ENCODE measurements at places on chromosomes 11 and 22. TPM values are rescaled to one million over a fixed set of nuclear protein-coding genes. Genes with fewer than 3 reads are reported as not detected.

DNA sequence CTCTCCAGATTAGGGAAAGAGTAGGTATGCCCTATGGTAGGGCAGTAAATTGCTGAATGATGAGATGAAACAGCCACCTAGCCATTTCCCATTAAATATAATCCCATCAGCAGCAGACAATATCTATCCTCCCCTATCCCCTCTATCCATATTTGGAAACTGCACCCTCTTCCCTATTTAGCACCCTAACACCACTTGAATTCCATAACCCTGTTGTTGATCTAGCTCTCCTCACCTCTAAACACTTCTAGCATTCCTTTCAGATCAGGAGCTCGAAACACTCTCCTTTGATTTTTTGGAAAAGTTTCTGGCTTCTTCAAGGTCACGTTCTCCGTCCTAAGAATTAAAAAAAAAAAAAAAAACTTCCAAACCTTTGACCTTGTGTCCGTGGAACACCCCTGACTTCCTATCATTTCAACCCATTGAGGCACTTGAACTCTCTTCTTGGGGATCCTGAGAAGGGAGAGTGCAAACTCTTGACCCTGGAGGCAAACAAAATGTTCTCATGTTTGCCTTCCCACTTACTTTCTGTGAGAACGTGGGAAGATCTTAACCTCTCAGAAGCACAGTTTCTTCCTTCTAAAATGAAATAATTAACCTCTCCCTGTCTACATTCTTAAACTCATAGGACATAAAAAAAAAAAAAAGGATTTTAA is 19.0 kb downstream of the TRIM5 start:
- no peak for DNase-seq

DNA sequence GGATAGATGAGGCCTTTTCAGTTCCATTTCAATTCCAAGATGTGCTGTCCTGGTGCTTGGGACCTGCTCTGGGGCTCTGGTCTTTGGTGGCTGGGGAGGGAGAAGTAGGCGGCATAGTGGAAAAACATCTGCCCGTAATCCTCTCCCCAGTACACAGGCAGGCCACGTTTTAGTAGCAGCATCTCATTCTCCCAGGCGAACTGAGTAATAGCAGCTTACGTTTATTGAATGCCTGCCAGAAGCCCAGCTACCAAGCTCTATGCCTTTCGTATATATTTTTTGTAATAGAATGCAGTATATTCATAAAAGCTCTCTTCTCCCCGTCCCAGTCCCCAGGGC is 11.4 kb downstream of the ACO2 start:
- no peak for DNase-seq

GRCh38 chr11:75946531-75947530 is 131.8 kb downstream of the UVRAG start:
- no peak for DNase-seq

GRCh38 chr11:1177020-1177770 is 19.4 kb downstream of the MUC5AC start:
- no peak for DNase-seq

- DNase-seq: no peak
Observed at GRCh38 chr22:37862570-37863325, 13.5 kb downstream of the EIF3L start.

DNA sequence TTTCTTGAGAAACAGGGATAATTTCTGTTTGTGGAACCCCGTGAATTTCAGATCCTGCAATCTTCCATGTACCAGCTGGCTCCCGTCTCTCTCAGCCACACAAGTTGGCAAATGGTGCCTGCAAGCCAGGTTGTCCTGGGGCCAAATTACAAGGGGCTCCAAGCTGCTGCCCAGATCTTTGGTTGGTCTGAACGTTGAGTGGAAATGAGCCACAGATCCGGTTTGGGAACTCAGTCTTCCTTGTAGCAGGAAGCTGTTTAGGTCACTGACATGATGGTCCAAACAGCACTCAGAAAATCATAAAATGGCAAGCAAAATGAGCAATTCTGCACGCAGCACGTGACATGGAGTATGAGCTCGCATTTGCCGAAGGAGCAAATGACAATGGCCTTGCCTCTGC is 1496.4 kb downstream of the TBC1D22A start:
- DNase-seq: no peak

The NRXN2 gene
- 3.6 TPM for total RNA-seq

DNA sequence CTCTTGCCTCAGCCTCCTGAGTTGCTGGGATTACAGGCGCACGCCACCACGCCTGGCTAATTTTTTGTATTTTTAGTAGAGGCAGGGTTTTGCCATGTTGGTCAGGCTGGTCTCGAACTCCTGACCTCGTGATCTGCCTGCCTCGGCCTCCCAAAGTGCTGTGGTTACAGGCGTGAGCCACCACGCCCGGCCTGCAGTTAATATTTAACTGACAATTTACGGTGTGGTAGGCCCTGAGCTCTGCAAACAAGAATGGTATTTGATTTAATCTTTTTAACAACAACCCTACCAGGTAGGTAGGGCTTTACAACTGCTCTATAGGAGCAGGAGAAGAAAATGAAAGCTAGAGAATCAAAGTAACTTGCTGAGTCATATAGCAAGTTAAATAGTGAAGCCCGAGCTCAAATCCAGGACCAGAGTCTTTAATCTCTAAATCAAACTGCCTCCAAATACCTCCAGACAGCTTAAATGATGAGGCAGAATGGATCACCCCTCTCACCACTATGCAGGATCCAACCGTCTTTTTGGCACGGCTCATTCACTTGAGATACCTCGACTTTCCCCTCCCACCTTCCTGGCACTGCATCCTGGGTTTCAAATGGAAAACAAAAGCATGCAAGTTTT is 9.4 kb downstream of the UEVLD start:
- DNase-seq: peak; percentile 76

GRCh38 chr11:109957000-109957399 is 136.2 kb upstream of the ZC3H12C start:
- no peak for DNase-seq

DNA sequence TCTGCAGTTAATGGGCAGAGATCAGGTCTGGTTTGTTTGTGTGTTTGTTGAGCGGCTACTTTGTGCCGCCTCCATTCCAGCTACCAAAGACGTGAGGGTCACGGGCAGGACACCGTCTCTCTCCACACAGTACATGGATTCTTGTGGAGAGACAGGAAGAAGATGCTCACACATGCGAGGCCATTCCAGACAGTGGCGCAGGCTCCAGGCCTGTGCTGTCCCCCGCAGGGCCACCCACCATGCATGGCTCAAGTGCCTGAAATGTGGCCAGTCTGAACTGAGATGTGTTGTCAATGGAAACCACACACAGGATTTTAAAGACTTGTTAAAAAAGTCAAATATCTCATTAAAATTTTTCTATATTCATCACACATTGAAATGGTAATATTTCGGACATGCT is 848.3 kb downstream of the TBC1D22A start:
- DNase-seq: no peak

The CRYBB3 gene
- 0.70 TPM for total RNA-seq

DNA sequence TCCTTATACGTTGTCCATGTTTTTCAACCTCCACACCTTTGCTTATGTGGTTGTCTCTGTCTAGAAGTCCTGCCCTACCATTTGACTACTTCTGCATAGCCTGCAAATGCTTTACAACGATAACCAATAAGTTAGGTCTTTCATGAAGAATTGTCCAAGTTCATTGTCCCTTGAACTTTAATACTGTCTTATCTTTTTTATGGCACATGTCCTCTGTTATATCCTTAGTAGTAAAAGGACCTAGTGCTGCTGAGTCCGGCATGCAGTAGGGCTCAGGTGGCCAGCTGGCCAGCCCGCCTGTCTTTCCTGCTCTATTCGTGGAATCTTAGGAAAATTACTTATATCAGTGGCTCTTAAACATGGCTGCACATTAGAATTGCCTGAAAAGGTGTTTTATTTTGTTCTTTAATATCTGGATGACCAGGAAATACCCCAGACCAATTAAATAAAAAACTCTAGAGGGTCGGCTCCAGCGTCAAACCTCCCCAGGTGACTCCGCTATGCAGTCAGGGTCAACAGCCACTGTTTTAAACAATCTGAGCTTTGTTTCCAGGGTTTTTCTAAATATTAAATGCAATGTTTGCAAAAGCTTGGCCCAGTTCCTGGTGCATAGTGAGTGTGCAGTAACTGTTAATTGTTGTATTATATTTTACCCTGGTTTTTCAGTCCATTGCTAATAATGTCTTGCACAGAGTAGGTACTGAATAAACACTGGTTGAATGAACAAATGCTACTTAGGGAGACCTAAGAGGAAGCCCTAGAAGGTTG is 64.6 kb upstream of the SESN3 start:
- no peak for DNase-seq

- DNase-seq: no peak
Observed at GRCh38 chr22:20787746-20788626, 14.1 kb downstream of the SERPIND1 start.

GRCh38 chr11:2911785-2912391 is 17.3 kb downstream of the PHLDA2 start:
- DNase-seq: no peak

DNA sequence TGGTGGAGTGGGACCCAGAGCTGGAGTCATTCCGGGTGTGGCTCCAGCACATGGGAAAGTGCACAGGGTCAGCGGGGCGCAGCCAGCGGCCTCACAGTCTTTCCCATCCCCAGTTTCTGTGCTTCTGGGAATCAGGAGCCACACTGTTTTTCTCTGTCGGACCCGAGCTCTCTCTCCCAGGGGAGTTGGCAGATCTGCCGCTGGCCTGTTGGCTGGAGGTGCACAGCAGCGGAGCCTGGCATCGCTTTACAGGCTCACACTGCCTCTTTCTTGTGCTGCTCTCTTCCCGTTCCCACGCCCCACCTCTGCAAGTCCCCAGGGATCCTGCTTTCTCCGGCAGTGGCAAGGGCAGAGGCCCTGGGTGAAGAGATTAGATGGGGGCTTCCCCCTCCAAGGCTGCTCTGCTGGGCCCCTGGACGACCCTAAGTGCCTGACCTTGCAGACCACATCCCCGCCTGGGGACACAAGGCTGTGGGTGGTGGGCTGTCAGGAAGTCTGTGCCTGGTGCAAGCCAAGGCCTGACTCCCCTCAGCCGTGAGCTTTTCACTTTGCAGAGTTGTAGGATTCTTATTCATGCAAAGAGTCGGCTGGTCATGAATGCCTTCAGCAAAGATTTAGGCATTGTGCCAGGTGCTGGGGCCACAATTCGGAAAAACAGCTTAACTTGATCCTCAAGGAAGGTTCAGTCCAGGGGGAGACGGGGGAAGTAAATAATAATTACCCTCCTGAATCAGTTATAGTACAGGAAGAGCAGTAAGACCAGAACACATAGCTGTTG is 116.3 kb downstream of the TIMP3 start:
- no peak for DNase-seq

GRCh38 chr11:24661331-24661730 is 164.5 kb downstream of the LUZP2 start:
- no peak for DNase-seq

The SLC22A12 gene
- total RNA-seq: not detected

- DNase-seq: no peak
Observed at GRCh38 chr11:44310206-44310462, 195 bp upstream of the ALX4 start.

The ANGPTL5 gene
- total RNA-seq: 0.28 TPM

DNA sequence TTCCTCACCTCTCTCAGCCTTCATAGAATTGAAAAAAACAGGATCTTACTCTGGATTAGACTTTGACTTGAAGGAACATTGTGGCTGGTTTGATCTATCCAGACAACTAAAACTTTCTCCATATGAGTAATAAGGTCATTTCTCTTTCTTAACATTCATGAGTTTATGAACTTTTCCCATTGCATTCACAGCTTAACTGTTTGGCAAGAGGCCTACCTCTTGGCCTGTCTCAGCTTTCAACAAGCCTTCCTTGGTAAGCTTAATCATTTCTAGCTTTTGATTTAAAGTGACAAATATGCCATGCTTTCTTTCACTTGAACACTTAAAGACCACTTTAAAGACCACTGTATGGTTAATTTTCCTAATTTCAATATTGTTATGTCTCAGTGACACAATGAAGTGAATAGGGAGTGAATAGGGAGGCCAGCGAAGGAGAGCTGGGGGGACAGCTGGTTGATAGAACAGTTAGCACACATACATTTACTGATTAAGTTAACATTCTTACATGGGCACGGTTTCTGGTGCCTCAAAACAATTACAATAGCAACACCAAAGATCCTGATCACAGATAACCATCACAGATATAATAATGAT is 17.0 kb downstream of the IMMP1L start:
- DNase-seq: no peak

GRCh38 chr22:26610072-26610958 is 7.5 kb downstream of the CRYBB1 start:
- DNase-seq: peak; percentile 48

GRCh38 chr11:13102865-13103539 is 93.9 kb downstream of the RASSF10 start:
- no peak for DNase-seq

The GVQW3 gene
- total RNA-seq: 2.4 TPM

GRCh38 chr11:133175103-133175502 is 357.2 kb downstream of the OPCML start:
- DNase-seq: no peak

The IL18 gene
- total RNA-seq: 154 TPM

All from left colon (tissue), 2 donors.